ENCODE measurements at places on chromosomes 12 and 14.
A peak's percentile ranks its signal among the peaks of the same experiment; 100 is the strongest.

- DNase-seq = no peak
Measured at GRCh38 chr14:24435192-24435810, 5.5 kb downstream of the KHNYN start.

GRCh38 chr12:16076557-16076956 lies 165.4 kb downstream of the DERA start:
- peak; percentile 12 for DNase-seq

DNA sequence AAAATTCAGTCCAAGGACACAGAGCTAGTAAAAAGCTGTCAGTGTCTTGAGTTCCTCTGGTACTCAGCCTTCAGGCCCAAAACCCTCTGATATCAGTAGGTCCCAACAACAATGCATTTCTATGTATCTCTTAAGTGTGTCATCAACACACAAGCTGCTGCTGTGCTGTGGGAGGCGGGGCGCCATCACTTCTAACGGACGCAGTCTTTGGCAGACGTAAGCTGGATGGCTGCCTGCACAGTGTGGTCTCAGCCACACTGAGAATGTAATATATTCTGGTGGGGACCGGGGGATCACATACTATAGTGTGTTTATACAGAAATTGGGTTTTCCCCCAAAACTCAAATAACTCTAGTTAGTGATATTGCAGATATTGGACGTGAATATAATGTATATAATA lies 123.9 kb downstream of the SUDS3 start:
- no peak for DNase-seq

- DNase-seq = no peak
Measured at GRCh38 chr14:90755661-90756304, 60.4 kb downstream of the TTC7B start.

- no peak for DNase-seq
Measured at GRCh38 chr14:62885451-62885850, 159.8 kb downstream of the KCNH5 start.

GRCh38 chr14:59320763-59321625 lies 132.5 kb downstream of the DAAM1 start:
- DNase-seq = peak; percentile 82

DNA sequence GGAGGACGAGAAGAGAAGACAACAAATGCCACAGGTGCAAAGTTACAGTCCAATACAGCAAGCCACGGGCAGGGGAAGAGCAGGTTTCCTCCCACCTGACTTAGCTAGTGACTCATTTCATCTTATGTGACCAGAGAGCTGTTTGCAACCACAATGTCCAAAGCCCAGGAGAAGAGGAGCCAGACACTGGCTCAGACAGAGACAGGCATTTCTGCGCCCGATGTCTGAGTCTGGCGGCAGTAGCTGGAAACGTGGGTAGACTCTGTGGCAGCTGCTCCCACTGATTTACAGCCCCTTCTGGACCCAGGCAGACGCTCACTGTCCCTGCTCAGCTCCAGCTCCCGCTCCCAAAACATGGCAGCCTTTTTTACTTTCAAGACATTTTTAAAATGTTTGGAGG lies 60.0 kb downstream of the CHGA start:
- peak; percentile 52 for DNase-seq

DNA sequence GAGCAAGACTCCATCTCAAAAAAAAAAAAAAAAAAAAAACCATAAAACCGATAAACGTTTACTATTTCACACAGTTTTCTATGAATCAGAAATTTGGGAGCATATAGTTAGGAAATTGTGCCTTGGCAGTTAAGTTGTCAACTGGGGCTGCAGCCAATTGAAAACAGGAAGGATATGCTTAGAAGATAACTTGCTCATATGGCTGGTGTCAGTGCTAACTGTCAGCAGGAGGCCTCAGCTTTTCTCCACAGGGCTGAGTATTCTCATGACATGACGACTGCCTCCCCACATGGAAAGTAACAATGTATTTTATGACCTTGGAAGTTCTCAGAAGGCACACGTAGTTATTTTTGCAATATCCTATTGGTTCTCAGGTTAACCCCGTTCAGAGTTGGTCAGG lies 29.6 kb upstream of the OR5AU1 start:
- DNase-seq = no peak

GRCh38 chr14:55605793-55606192 lies 25.8 kb downstream of the KTN1 start:
- DNase-seq = peak; percentile 57

- DNase-seq = peak; percentile 74
Measured at GRCh38 chr12:113262710-113263109, 41.4 kb downstream of the TPCN1 start.

- no peak for DNase-seq
Measured at GRCh38 chr12:67665679-67666078, 17.1 kb downstream of the DYRK2 start.

DNA sequence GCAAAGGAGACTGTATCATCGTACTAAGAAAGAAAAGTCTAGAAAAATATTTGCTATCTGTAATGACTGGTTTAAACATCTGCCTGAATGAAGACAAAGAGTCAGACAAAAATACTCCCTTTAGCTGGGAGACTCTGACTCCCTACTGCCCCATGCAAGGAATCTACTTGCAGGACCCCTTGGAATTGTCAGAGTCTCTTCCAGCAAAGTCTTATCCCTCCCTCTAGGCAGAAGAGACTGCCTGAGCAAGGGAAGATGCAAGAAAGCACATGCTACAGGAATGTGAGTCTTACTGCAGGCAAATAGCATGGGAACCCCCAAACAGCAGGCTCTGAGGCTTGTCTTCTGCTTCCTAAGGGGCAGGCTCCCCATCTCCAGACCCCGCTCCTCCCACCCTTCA lies 154.0 kb downstream of the KCNA5 start:
- DNase-seq = no peak

GRCh38 chr14:74018174-74018585 lies 908 bp downstream of the ENTPD5 start:
- peak; percentile 56 for DNase-seq

- DNase-seq = no peak
Measured at GRCh38 chr12:15355766-15356165, 33.5 kb downstream of the PTPRO start.

DNA sequence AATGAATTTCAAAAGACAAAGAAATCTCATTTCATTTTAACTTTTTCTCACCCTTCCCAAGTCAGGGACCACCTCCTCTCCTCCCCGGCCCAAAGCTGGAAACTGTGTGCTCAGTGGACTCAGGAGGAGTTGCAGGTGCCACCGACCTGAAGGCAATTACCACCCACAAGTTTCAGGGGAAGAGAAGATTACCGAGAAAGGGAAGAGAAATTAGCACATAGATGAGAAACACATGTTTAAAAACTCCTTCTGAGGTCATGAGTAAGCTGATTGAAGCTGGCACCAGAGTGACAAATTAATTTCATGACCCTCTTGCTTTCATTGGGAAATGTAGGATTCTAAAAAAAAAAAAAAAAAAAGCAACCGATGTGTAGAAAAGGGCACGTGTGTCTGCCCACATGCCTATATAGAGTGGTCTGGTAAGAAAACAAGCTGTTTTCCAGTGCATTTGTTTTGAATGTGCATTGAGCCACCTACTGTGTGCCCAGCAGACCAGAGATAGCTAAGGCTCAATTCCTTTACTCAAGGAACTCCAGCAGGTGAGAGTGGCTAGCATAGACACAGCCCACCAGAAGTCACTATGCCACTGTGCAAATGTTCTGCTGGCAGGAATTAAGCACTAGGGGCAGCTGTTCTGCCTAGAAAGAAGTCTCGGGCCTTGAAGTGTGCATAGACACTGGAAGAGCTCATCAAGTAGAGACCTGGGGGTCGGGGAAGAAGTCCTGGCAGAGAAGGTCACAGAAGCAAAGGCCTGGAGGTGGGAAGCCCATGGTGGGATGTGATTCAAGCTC lies 30.5 kb downstream of the DPF3 start:
- no peak for DNase-seq

- peak; percentile 82 for DNase-seq
Measured at GRCh38 chr12:3122841-3123678, 45.9 kb downstream of the TSPAN9 start.

- peak; percentile 57 for DNase-seq
Measured at GRCh38 chr12:49089821-49090773, 4.5 kb downstream of the DHH start.

- no peak for DNase-seq
Measured at GRCh38 chr14:91397965-91398591, 19.5 kb downstream of the CCDC88C start.

DNA sequence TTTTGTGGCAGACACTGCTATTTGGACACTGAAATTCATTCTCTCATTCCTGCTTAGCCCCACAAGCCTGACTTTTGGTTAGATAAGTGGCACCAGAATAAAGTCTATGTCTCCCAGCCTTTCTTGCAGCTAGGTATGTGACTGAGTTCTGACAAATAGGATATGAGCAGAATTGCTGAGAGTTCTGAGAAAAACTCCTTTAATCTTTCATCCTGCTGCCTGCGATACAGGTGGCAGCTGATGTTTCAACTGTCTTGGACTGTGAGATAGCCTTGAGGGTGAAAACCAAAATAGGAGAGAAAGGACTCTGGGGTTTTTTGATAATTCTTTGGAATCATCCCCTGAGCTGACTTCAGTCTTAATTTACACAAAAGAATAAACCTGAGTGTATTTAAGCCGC lies 55.8 kb downstream of the MBIP start:
- DNase-seq = no peak

GRCh38 chr14:68377459-68377858 lies 415.4 kb downstream of the ZFP36L1 start:
- peak; percentile 71 for DNase-seq

DNA sequence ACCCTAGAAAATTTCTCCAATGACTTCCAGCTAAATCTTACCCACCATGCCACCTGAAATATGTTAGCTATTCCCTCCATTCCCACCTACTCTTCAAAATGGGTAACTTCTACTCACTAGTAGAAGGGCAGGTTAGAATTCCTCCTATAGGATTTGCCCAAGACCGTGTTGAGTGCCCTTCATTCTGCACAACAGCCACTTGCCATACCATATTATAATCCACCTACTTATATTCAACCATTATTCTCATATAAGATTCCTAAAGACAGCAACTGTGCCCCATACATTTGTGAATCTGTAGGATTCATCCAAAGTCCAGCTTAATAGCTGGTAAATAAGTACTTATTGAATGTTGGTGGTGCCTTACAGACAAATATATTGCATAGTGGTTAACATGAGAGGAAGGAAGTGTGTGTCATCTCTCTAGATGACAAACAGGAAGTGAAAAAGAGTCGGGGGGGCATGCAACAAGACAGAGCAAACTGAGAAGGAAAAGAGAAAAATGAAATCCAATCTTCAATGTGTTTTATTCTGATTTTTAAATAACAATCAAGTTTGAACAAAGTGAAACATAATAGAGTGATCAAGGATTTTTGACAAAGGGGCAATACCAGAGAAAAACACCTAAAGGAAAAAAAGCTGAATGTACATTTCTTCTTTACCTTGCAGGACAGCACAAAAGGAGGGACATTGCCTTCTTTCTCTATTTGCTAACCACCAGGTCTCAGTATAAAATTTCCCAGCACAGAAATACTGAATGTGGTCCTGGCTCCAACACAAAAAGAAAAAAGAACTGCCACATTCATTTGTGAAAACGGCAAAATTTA lies 389.3 kb upstream of the USP15 start:
- no peak for DNase-seq

DNA sequence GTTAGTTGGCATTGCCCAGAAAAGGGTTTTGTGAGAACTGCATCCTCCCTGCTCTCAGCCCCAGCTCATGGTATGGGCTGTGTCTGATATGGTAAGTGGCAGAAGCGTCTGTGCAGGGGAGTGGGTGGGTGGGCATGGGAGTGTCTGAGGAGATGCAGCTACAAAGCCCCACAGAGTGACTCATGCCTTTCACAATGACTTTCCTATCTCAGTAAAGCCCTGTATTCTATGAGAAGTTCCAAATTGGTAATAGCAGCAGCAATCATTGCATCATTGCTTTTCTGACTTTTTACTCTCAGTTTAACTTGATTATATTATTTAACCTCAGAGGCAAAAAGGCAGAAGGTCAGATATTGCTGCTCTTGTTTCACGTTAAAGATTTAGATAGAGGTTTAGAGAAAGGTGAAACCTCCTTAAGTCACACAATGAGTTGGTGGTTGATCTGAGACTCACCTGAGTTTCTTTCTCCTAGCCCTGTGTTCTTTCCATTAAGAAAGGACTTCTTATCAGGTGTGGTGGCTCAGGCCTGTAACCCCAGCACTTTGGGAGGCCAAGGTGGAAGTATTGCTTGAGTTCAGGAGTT lies 171.7 kb downstream of the SLC5A8 start:
- peak; percentile 24 for DNase-seq

DNA sequence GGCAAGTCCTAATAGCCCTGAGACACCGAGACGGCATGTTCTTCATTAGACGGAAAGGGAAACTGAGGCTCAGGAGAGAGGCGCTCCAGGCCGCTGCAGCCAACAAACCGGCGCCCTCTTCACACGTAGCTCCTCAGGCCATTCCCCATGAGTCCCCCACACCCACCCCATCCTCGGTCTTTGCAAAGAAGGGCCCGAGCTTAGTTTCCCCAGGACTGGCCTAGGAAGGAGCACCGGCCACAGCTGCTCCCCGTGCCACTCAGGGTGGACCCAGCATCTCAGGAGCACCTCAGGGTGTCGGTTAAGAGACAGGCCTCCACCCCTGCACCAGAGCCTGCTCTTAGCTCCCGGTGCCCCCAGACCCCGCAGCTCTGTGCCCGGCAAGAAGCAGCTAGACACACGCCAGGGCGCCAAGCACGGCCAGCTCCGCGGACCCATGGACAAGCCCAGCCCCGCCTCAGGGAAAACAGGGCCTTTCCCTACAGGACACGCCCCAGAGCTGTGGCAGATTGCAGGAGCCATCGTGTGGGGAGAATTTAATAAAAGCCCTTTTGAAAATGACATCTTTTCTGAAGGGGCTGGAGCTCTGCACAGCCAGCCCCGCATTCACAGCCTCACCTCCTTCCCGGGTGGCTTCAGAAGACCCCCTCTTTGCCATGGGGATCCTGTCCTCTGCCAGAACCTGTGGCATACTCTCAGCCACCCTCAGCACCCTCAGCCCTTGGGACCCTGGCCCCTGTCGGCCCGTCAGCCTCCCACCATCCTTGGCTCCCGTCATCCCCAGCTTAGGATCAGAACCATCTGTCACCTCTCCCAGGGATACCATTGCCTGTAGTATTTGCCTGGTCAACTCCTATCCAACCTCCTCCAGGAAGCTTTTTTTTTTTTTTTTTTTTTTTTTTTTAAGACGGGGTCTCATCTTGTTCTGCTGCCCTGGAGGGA lies 59.7 kb downstream of the LGMN start:
- no peak for DNase-seq

- peak; percentile 88 for DNase-seq
Measured at GRCh38 chr12:12779529-12779928, 5.9 kb upstream of the APOLD1 start.

DNA sequence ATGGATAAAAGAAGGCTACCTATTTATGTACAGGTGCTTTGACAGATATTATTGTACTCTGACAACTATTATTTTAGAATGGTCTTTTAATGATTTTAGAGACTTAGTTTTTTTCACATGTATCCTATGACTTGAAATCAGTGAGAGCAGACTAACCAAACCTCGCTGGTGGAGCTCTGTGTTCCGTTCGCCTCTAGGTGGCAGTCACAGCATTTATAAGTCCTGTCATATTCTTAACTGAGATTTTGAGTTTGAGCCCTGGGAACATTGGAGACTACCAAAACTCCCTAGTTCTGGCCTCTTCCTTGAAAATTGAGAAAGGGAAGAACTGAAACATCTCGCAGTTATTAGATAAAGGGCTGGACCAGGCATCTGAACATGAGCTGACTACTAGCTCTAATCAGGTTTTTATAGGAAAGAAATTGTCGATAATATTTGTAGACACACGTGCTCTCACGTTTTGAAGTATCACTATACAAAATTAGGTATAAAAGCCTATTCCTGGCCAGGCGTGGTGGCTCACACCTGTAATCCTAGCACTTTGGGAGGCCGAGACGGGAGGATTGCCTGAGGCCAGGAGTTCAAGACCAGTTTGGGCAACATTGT lies 48.3 kb downstream of the TTLL5 start:
- peak; percentile 92 for DNase-seq

GRCh38 chr14:71163842-71164629 lies 256.8 kb downstream of the PCNX1 start:
- no peak for DNase-seq

Measured in fibroblast of lung (primary cell).